ENCODE measurements at places on chromosomes 3 and 15.

- no peak for DNase-seq
Measured at GRCh38 chr15:29102911-29103823, 166.5 kb downstream of the NSMCE3 start.

GRCh38 chr3:138461246-138461645, 26.8 kb downstream of the ESYT3 start:
- DNase-seq, result no peak

- no peak for DNase-seq
Measured at GRCh38 chr3:8660175-8661118, 15.8 kb upstream of the SSUH2 start.

- DNase-seq, result no peak
Measured at GRCh38 chr3:117563063-117563462, 853.5 kb downstream of the TUSC7 start.

DNA sequence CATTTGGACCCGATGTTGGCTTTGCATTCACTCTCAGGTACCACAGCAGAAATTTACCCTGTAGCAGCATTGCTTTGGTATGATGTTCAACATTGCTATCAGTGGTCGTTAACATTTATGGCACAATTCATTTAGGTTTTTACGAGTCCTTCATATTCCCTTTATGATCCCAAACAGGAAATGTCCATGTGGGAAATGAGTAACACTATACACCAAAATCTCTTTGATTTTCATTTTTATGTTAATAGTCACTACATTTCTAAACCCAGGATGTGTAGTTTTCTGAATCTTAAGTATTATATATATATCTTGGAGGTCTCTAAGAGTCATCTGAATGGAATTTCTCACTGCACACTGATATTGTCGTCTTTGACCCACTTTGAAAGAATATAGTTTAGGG, 78.5 kb upstream of the RBMS3 start:
- no peak for DNase-seq

GRCh38 chr3:151329363-151329762, at the start of gene P2RY13:
P2RY13 (minus strand) TSS chr3:151329549; CDS start chr3:151329528, 21 bp downstream.
- no peak for DNase-seq

DNA sequence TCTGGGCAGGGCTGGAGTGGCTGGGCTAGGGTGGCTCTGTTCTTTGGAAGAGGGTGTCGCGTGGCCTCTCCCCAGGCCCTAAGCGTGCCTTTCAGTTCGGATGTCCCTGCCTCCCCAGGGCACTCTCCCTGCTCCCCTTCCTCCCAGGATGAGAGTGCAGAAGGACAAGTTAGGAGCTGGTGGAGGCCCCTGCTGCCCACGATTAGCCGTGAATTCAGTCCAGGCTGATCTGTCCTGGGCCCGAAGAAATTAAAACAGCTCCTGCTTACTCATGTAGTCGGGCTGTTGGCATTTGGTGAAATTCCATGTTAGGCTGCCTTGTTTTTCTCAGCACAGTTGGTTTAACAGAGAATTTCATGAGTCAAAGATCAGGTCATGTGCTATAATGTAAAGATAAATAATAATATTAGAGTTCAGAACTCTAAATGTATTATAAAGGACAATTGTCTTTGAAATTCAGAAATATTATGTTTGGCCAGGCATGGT, 24.5 kb downstream of the NIPA1 start:
- DNase-seq, result no peak

- DNase-seq, result no peak
Measured at GRCh38 chr3:58573640-58574039, 3.6 kb downstream of the FAM107A start.

- no peak for DNase-seq
Measured at GRCh38 chr3:65706776-65707568, 331.7 kb downstream of the MAGI1 start.

DNA sequence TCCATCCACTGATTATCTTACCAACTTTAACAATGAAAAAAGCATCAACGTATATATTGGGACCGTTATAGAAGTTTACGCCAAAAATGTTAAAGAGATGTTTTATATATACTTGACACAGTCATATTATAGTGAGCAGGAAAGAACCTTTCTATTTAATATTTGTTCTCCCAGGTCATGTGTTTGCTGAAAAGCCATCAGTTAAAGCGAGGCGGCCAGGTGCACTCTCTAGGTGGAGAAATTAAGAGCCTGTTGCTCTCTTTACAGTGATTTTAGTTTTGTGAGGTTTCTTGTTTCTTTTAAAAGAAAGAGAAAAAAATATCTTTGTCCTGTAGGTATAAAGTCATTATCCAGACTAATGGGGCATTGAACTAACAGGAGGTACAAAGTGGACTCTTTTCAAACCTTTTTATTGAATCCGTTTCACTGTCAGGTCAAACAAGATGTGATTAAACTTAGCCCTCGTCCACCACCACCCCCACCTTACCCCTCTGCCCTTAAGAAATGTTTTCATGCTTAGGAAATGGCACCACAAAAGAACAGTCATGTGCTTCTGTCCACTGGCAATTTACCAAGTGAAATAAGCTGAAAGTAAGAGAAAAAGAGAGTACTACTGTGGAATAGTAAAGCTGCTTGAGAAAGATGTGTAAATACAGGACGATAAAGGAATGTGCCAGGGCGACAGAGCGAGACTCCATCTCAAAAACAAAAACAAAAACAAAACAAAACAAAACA, 279.9 kb downstream of the PTPRG start:
- DNase-seq, result no peak

DNA sequence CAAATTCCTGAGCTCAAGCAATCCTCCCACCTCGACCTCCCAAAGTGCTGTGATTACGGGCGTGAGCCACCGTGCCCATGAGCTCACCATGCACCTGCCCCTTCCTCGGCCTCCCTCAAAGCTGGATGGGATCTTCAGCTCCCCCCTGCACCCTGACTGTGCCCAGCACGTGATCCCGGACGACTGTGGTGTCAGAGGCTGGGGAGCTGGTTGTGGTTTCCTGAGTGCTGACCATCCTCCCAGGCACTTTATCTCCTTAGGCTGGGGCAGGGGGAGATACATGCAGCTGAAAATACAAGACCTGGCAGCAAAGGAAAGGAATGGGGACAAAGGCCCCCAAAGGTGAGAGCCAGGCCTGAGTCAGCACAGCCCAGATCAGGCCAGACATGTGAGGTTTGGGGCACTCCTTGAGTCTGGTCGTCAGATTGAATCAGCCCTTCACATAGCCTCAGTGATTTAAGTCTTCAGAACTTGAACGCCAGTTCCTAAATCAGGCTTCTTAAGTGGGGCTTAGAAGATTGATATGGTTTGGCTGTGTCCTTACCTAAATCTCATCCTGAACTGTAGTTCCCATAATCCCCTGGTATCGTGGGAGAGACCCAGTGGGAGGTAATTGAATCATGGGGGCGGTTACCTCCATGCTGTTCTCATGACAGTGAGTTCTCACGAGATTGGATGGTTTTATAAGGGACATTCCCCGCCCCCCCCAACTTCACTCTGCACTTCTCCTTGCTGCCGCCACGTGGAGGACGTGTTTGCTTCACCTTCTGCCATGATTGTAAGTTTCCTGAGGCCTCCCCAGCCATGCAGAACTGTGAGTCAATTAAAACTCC, 35.8 kb downstream of the PRKCD start:
- DNase-seq, result peak; percentile 7

GRCh38 chr15:72166716-72167417, 30.7 kb downstream of the GRAMD2A start:
- no peak for DNase-seq

- no peak for DNase-seq
Measured at GRCh38 chr3:162295323-162295983, 798.8 kb downstream of the OTOL1 start.

GRCh38 chr3:87333393-87333892, 57.1 kb upstream of the POU1F1 start:
- no peak for DNase-seq

DNA sequence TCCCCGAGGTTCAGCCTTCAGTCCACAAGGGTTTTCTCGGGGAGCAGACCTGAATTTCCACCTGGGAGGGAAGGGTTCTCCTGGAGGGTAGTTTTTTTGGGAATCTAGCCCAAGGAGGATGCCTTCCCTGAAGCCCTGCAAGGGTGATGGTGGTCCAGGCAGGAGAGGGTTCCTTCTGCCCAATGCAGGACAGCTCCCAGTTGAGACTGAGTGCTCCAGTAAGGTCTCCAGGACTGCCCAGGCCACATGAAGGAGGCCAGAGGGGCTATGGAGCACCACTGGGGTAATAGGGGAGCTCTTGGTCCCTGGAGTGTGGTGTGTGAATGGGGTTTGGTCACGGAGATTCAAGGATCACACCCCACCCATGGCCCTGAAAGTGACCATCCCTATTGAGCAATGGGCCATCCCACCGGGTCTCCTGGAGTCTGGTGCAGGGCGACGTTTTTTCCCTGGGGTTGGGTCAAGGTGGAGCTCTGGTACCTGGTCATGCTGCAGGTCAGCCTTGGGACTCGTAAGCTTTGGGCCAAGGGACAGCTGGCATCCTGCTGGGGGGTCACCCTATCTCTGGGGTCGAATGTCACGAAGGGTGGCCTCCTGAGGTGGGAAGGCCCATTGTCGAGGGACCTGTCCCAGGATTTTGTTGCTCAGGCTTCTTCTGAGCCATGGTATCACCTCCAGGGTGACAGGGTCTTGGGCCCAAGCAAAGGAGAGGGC, 196.5 kb downstream of the UBE3A start:
- no peak for DNase-seq

- DNase-seq, result no peak
Measured at GRCh38 chr3:128634075-128634611, 16.5 kb downstream of the RPN1 start.

DNA sequence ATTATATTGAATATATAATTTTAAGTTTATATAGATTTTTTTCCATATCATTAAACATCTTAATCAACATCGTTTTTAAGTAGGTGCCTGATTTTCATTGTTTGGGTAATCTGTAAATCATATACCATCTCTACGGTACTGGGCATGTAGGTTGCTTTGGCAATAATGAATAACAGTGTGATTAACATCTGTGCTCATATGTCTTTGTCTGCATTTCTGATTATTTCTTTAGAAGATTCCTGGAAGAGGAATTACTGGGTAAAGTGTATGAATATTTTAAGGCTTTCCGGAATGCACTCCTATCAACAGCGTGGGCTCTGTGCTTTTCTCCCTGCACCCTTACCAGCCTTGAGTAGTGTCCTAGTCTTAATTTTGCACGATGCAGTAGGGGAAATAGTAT, 119.8 kb upstream of the LIPC start:
- no peak for DNase-seq

- DNase-seq, result no peak
Measured at GRCh38 chr15:55230051-55230670, 33.4 kb upstream of the RSL24D1 start.

- no peak for DNase-seq
Measured at GRCh38 chr3:139084176-139084575, 39.5 kb upstream of the PRR23C start.

DNA sequence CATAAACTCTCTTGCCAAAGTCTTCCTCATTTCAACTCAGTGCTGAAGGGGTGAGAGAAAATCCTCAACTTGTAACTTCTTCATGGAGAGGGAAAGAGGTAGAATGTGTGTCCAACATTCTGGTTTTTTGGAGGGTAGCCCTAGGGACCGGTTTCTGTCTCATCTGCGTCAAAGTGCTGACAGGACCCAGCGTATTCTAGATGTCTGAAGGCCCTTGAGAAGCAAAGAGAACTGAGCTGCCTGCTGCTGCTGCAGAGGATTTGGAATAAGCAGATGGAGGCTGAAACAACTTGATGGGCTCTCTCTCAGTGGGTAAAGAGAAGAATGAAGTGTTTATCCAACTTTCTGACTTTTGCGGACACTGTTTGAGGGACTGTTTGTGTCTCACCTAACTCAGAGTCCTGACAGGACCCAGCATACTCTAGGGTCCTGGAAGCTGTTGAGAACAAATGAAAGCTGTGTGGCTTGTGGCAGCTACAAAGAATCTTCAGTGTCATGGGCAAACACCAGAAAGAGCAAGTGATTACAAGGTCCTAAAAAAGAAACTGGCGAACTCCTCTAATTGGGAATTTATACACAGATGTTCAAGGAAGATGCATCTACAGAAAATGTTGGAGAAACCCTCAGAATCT, 174.4 kb downstream of the SI start:
- DNase-seq, result no peak

GRCh38 chr15:65337436-65338070, 33.1 kb downstream of the RNU5B-1 start:
- no peak for DNase-seq

DNA sequence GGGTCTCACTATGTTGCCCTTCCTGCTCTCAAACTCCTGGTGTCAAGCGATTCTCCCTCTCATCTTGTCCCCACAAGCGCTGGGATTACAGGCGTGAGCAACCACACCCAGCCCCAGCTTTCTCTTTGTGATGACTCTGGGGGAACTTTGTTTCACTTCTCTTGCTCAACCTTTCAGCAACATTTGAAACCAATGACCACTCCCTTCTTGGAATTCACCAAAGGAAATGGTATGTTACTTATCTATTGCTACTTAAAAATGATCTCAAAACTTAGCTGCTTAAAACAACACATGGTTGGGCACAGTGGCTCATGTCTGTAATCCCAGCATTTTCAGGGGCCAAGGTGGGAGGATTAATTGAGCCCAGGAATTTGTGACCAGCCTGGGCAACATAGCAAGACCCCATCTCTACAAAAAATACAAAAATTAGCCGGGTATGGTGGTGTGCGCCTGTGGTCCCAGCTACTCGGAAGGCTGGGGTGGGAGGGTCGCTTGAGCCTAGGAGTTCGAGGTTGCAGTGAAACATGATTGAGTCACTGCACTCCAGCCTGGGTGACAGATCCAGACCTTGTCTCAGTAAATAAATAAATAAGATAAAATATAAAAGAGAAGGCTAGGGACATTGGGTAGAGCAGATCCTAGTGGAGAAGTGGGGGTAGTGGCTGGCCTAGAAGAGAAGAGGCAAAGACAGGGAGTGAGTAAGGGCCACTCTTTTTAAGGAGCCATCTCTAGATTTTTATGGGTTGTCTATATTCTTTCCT, 10.3 kb upstream of the COPG1 start:
- DNase-seq, result no peak

DNA sequence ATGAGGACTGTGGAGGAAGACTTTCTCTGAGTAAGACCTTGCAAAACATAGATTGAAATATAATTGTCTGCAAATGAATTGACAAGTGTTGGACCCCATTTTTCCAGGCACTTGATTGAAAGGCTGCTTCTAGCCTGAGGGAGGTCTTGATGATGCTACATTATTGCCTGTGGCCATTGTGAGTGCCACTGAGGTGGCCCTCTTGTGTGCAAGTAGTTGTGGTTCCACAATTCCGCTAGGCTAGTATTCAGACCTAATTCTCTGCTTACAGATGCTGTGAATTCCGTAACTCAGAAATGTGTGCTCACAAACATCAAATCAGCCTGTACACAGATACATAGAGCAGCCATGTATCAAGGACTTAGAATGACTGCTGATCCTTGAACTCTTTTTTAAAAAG, 34.7 kb downstream of the FNDC3B start:
- DNase-seq, result no peak

DNA sequence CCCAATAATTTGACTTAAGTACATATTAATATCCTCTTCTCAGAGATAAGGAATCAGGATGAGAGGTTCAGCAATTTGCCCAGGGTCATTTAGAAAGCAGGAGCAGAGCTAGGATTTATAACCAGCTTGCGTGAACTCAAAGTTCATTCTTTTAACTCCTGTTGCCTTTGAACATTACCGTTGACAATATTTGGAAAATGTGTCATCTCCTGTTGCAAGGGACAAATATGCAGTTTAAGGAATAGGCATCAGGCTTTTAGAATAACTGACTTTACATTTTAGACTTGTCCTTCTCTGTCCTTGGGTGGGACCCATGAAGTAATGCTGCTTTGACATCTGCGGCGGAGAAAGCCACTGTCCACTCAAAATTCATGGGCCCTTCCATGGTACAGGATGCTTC, 252.2 kb upstream of the RGMA start:
- DNase-seq, result no peak

- DNase-seq, result no peak
Measured at GRCh38 chr15:80568876-80569605, 126.1 kb upstream of the ABHD17C start.
